ENCODE measurements at places on chromosomes 13 and 19. TPM values are rescaled to one million over a fixed set of nuclear protein-coding genes. Genes with fewer than 3 reads are reported as not detected.

DNA sequence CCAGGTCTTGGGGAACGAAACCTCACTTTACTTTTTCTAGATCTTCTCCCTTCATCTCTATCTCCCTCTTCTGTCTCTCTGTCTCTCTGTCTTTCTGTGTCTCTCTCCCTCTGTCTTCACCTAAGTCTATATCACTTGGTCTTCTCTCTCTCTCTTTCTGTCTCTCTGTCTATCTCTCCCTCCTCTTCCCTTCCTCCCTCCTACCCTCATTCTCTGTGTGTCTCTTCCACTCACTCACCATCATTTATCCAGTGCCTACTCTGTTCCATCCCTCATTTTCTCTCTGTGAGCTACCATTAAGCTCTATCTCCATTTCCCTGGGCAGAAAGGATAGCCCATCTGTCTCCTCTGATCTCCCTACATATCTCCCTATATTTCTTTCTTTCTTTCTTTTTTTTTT lies 32.2 kb upstream of the FBL start:
- no peak for DNase-seq

DNA sequence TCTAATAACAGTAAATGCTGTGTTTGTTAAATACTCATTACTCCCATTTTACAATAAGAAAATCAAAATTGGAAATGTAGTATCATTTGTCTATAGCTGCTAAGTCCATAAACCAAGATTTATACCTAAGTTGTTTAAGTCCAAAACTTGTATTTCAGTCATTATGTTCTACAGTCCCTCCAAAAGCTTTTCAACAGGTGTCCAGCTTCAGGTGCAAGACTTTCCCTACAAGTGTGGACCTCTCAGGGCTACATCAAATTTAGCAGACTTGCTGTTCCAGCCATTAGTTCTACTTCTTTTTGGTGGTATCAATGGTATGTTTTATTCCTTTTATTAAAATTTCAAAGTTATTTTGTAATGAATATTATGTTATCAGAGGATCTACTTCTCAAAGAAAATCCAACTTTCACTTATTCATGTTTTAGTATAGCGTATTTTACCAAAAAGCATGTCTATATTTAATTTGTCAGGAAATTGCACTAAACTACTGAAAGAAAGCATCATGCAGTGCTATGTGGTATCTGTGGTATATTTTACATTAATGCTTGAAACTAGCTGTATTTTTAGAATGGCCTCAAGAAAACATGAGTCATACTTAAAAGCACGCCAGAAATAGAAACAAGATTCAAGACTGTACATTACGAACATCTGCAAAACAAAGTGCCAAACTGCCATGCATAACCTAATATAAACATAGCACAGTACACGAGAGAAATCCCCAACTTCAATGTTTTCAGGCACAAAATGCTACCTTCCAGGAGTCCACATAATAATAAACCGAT lies 44.5 kb downstream of the VWA8 start:
- DNase-seq, result no peak

DNA sequence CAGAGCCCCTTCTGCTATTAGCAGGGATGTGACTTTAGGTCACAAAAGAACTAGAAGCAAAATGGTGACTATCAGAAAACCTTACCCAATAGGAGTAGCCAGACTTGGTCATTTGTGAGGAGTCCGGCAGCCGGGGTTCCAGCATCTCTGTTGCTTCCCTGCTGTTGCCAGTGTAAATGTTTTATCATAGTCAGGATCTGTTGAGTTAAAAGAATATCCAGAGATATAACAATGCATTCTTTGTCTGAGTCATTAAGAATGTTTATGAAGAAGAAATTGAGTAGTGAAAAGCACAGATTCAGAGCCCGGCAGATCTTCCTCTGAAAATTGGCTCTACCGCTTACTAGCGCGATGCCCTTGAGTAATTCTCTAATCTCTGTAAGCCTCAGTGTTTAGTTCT lies 84.2 kb downstream of the COL4A2 start:
- no peak for DNase-seq

DNA sequence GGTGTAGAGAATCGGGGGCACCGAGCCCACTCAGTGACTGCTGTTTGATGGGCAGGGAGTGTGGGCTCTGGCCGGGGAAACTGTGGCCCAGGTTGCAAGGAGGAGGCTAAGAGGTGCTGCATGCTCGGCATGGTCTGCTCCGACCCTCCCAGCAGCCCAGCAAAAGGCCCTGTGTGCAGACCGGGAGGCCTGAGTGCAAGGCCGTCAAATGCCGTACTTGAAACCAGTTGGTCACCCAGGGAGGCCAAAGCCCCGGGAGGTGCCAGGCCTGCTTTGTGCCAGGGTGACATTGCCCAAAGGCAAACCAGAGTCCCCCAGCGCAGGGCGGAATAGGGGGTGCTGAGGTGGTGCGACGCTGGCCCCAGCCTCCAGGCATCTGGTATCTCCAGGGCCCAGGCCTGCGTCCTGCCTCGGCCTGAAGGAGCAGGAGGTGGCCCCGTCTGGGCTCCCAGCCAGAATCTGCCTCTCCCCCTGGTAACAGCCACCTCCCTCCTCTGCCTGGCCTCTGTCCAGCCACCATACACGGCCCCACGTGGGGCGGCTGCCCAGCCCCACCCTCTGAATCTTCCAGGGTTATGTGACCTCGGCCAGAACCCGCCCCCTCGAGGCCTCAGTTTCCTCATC lies 4.0 kb downstream of the PIK3R2 start:
- DNase-seq, result no peak

GRCh38 chr19:33421368-33421767 lies 47.9 kb downstream of the CEBPG start:
- DNase-seq, result no peak

The PSG6 gene
- not detected for total RNA-seq

The HMG20B gene
- total RNA-seq, result 72.8 TPM

All from progenitor cell of endocrine pancreas (in vitro differentiated cells).